ENCODE measurements at places on chromosomes 2 and 18.

GRCh38 chr18:13414521-13414920, 196.0 kb downstream of the LDLRAD4 start:
- no peak for DNase-seq

- DNase-seq: no peak
These were observed 13.8 kb downstream of the FOSL2 start for GRCh38 chr2:28406276-28407096.

- DNase-seq: no peak
These were observed 315.2 kb downstream of the TDRD15 start for GRCh38 chr2:21438949-21439348.

- DNase-seq: no peak
These were observed 23.1 kb downstream of the BCL2L11 start for GRCh38 chr2:111143843-111144198.

GRCh38 chr2:10932345-10933151, 20.8 kb downstream of the KCNF1 start:
- DNase-seq: no peak

- DNase-seq: no peak
These were observed 7.4 kb downstream of the GYPC start for GRCh38 chr2:126663184-126663963.

DNA sequence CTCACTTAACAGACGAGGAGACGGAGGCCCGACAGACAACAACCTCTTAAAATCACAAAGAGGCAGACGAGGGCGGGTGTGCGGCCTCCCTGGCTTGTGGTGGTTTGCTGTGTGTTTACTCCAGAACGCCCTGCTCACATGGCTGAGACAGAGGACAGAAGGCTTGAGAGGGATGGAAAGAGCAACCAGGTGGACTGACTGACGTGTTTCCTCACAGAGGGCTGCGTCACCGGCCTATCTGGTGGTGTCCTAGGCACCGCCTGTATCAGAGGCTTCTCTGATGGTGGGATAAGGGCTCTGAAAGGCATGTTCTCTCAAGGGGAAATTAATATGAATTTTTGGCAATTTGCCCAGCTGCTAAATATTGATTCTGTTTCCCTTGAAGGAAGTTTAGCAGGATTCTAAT, 47.0 kb upstream of the RALBP1 start:
- no peak for DNase-seq

DNA sequence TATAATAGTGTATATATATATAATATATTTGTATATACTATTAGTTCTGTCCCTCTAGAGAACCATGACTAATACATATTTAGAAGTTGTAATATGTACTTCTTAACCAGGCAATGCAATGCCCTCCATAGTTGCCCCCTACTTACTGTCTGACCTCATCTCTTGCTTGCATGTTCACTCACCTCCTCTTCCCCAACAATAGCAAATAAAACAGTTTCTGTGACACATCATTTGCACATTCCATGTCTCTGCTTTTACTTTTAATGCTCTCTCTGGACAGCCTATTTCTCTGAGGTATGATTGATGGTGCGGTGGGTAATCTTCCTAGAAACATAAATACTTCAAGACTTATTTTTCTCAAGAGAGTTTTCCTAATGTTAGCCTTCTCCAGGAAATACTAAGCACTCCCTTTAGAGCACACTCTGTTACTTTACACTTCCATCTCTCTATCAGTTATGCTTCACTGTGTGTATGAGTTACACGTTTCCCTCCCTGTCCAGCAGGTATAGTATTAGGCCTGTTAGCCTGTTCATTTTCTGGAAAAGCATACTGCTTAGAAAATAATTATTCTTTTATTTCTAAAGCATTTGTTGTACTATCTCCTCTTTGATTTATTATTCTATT, 295.6 kb upstream of the LRATD1 start:
- DNase-seq: no peak

DNA sequence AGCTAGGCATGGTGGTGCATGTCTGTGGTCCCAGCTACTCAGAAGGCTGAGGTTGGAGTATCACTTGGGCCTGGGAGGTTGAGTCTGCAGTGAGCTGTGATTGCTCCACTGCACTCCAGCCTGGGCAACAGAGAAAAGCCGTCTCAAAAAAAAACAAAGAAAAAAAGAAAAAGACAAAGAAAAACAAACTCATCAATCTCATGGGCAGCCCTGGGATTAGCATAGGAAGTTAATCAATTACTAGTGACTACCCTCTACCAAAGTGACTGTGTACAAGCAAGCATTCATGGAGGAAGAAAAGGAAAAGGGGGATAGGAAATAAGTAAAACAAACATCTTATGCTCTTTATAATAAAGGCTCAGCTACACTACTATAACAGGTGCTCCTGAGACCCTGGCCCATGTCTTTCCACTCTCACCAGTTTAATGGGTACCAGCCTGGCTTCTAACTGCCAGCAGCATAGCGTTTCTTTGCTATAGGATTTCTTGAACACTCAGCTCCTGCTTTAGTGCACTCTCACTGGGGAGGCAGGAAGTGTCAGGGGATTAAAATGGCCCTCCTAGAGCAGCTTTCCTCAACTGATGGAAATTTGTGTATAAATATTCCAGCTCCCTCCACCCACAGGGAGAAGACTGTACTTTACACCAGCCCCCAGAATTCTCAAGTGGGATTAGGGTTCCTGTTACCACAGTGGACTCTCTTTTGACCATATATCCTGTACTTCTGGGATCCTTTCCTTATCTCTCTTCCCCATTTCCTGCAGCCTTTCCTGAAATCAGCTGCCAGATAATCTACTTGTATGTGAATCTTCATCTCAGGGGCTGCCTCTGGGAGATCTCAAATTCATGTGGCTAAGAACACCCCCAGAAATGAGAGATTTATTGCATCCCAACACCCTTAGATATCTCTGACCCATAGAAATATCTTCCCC, 91.3 kb upstream of the GLS start:
- DNase-seq: no peak

DNA sequence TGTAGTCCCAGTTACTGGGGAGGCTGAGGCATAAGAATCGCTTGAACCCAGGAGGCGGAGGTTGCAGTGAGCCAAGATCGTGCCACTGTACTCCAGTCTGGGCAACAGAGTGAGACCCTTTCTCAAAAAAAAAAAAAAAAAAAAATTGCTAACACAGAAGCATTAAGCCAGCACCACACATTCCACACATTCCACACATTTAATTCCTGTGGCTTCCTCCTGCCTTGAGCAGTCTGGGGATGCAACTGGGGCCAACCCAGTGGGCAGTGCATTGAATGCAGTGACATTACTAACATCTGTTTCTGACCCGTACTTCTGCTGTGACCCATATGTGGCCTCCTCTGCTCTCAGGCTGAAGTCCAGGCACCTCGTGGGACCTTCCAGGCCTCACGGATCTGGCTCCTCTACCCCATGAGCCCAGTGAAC, 107.0 kb downstream of the BCL2L11 start:
- DNase-seq: no peak

DNA sequence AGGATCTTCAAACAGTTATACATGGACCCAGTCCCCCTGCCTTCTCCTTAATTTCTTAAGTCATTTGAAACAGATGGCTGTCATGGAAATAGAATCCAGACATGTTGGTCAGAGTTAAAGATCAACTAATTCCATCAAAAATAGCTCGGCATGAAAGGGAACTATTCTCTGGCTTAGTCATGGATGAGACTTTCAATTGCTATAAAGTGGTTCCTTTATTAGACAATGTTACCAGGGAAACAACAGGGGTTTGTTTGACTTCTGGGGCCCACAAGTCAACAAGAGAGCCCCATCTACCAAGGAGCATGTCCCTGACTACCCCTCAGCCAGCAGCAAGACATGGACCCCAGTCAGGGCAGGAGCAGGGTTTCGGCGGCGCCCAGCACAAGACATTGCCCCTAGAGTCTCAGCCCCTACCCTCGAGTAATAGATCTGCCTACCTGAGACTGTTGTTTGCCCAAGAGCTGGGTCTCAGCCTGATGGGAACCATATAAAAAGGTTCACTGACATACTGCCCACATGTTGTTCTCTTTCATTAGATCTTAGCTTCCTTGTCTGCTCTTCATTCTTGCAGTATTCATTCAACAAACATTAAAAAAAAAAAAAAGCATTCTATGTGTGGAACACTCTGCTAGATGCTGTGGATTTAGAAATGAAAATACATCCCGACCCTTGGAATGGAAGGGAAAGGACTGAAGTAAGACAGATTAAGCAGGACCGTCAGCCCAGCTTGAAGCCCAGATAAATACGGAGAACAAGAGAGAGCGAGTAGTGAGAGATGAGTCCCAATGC, 4.6 kb downstream of the TTR start:
- no peak for DNase-seq

DNA sequence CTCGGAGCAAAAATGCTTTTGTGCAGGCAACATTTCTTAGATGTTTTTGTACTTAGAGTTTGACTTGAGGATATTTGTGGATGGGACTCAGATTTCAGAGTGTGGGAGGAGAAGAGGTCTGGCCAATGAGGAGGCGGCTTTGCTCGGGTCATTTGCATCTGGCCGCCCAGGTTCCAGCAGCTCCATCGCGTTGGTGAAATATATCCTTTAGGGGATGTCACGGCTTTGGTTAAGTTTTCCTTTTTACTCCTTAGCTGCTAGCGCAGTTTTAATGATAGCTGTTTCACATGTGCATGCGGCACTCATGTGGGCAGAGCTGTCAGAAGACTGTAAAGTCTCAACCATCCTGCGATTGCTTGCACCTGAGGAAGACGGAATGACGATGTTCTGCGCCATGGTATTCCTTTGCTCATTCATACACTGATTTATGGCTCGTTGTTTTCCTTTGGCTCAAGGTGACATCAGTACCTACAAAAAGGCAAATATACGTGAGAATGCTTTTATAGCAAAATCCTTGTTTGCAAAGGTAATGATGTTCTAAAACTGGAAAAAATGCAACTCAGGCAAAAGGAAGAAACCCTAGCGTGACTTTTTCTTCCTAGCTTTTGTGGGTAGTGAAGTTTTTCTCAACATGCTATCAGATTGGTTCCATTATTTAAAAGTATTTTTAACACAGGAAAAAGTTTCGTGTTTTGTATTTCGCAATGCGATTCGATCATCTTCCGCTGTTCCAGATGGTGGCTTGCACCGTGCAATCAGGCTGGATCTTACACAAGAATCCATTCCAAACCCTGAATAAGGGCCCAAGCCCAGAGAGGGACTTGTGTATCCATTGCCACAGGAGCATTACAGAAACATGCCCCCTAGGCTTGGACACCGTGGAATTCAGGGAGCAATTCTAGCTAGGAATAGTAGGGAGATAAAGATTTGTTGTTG, 70.5 kb upstream of the ZNF516 start:
- peak; percentile 72 for DNase-seq

DNA sequence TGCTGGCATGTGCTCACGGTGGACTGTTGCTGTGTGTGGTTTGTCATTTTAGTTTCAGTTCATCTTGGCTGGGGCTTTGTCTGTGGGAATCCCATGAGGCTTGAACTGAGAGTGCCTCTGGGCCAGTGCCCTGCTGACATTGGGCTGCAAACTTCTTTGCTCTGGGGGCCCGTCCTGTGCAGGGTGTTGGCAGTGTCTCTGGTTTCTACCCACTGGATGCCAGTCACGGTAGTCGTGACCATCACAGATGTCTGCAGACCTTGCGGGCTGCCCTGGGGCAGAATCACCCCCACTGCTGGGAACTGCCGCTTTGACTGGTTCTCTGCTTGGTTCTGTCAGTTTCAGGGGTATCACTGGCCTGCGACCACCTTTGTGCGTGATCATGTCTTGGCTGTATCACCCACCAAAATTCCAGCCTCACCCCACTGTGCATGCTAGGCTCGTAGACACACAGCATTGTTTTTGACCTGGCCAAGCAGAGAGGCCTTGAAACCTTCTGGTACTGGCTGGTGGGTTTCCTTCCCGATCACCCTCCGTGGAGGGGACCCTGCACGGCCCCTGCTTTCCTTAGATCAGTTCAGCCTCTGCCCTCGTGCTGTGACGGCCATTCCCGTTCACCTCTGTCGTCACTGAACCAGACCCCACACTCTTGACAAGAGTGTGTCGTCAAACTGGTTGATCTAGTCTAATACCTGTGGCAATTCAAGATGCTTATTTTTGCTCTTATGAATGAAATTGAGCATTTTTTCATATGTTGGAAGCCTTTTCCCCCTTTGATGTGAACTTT, 57.6 kb downstream of the KCNG2 start:
- DNase-seq: no peak

DNA sequence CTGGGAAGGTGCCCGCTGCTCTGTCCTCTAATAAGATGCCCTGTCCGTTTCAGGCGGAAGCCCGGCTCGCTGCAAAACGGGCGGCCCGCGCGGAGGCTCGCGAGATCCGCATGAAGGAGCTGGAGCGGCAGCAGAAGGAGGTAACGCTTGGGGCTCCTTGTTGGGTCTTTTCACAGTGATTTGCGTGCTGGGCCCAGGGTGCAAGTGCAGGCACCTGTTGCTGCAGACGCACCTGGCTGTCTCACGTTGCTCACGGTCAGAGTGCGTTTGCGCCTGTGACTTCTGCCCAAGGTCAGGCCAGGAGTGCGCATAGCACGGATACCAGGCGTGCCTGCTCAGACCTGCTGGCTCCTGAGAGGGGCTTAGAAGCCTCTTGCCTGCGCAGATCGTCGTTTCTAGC, 81.1 kb downstream of the LRRFIP1 start:
- DNase-seq: no peak

DNA sequence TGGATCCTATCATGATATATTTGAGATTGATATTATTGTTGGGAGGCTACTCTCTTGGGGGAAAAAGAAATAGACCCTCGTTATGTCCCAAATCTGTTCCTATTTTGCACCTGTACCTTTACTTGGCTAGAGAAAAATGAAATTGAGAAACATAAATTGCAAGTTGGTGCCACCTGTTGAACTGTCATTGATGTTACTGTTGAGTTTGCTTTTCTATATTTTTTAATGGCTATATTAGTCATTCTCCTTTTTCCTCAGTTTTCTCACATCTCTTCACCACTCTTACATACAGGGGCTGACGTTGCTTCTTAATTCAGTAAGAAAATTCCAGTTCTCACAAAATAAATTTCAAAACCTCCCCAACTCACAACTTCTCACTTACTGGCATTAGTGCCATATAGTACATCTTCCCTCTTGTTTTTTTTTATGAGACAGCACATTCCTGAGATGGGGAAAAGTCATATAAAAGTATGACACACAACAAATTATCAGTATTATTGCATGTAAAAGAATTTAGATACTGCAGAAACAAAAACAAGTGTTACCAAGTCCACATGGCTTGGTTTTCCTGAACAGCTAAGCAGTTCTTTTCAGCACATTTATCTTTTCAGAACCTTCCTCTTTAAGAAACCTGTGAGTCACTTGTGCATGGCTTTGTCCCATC, 348.3 kb upstream of the DSEL start:
- DNase-seq: no peak

GRCh38 chr2:328761-329160, 40.9 kb upstream of the ALKAL2 start:
- no peak for DNase-seq

GRCh38 chr2:48395658-48396057, 134.3 kb upstream of the STON1 start:
- no peak for DNase-seq

DNA sequence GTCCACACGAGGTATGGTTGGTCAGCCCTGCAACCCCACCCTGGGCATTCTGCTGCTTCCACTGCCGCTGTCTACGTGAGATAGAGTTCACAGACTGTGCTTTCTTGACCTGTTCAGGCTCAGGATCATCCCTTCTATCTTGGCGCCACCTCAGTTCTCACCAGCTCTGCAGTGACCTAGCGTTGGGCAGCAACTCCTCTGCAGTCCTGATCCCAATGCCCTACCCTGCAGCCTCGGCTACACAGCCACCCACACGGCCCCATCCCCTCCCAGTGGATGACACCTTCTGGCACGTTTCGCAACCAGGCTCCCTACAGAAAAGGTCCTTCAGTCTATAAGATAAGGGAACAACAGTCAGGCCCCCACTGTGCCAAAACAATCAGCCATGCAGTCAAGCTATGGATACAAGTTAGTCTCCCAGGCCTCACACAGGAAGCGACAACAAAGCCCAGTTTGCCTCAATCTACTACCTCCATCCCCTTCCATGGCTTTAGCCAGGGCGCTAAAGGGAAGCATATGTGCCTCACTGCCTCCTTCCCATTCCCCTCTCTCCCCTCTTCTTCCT, 317.9 kb upstream of the PKDCC start:
- DNase-seq: no peak

Data from DMS 273 treated with DMSO at 0.1 percent for 48 hours (cell line).